Activated gamma-delta T cell (primary cell): ENCODE measurements at places on chromosomes 2 and 18.

- DNase-seq, result no peak
These were observed 18.4 kb downstream of the NCOA1 start for GRCh38 chr2:24509425-24509824.

DNA sequence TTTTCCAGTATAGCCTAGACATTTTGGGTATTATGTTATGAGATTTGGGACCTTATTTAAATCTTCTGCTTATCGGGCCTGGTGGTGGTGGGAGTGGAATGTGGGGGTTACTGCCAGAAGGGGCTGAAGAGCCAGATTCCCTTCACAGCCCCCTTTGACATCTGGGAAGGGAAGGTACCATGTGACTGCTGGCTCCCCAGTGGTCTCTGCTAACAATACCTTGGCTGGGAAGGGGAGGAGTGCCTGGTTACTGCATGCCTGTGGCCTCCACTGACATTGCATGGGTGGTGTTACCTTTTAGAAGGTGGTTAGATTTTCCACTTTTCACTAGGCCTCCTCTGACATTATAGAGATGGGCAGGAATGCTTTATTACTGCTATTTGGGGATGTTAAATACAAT, 8.0 kb downstream of the ATP9B start:
- DNase-seq, result no peak

DNA sequence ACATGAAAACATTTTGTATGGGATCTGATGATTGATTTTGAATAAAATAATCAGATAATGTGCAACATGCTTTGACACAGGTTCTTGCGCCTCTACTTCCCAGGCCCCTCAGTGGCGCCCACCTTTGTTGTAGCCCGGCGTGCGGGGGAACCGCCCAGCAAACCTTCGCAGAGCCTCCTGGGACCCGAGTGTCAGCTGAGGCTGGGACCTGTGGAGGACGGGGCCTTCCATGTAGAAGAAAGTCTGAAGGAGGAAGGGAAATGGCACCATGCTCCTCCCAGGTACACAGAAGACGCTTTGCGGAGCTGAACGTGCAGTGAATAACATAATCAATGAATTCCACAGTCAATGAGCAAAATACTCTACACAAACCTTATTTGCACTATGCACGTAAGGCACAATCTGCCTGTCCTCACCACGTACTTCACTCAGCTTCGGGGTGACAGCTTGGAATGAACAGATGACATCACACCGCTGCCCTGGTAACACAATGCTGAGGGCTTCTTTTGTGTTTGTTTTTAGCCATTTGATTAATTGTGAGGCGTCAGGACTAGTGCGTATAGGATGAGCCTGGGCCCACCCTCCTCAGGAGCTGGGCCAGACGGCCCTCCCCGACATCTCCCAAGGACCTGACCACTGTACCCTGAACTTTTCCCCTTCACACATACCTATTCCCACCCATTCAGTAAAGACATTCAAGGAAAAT, 78.1 kb downstream of the TWIST2 start:
- no peak for DNase-seq

DNA sequence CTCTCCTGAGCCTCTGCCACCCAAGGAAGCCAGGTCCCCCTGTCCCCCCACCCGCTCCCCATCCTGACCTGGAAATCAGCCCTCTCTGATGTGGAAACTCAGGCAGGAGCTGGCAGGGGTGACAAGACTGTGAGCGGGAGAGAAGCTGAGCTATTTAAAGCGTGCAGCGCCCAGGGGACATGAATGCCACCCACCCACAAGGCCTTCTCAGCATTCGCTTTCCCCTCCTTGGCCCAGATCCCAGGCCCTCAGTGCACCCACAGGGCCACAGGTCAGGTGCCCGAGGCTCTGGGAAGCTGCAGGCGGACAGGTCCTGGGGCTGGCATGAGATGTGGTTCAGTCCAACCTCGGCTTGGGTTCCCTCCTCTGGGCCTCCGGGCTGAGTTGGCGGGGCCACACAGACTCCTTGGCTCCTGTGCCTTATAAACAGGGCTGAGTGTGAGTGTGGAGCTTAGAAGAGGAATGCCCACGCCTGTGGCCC, 168.3 kb downstream of the SMAD7 start:
- no peak for DNase-seq

GRCh38 chr2:113228991-113229716, 49.6 kb downstream of the PAX8 start:
- DNase-seq, result no peak

DNA sequence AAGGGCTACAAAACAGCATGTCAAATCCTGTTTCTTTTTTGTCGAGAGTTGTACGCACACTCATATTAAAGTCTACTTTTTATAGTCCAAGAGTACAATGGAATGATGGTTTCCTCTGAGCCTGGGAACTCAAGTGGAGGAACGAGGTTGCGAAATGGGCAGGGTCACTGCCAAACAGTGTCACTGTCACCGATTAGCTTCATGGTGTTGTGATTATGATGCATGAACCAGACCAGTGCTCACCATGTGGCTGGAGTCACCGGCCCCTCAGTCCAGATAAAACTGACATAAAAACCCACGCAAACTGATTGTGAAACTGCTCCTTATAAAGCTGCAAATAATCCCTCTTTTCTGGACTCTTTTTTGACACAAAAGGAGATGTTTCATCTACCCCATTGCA, 122.0 kb downstream of the COPS8 start:
- no peak for DNase-seq

DNA sequence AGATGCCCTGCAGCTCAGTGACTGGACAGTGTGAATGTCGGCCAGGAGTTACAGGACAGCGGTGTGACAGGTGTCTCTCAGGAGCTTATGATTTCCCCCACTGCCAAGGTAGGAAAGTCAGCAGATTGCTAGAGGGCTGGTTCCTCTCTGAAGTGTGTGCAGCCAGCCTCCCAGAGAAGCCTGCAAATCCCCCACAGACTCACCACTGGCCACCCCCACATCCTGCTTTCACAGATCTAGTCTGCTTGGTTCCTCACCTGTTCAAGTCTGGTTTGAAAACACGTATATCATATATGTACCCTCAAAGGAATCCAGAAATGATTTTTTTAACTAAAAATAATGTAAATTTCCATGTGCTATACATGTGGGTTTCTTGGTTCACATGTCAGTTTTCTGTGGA, 121.1 kb downstream of the LAMA3 start:
- no peak for DNase-seq

DNA sequence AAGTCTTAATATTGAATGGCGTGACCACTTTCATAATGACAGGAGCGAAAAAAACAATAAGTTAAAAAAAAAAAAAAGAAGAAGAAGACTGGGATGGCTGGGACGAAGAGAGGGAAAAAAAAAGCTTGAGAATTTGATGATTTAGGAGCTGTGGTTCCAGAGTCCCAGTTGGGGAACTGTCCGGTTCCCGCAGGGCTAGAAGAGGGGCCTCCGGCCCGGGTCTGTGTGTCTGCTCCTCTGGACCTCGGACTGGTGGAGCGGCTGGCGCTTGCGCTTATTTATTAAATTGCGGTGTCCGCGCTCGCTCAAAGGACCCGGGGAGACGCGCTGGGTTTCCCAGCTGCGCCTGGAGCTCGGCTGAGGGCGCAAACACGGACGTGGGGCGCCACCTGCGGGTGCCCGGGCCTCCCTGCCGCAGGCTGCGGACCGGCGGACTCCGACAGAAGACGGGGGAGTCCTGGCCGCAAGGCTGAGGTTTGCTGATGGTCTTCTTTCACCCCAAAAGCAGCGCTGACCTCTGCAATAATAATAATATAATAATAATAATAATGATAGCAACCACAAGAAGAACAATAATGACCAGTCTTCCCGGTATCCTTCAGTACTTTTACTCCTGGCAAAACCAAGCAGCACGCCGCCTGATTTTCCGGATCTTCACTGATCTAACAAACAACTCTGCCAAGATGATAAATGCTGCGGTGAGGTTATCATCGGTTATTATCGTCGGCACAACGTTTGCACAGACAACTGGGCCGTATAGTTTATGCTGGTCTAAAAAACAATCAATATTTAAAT, at the start of gene CBLN2:
Gene CBLN2 (minus strand): TSS at position 251 of the 795 bp plus-strand sequence. CDS start 2,182 bp downstream, outside the sequence.
- no peak for DNase-seq

DNA sequence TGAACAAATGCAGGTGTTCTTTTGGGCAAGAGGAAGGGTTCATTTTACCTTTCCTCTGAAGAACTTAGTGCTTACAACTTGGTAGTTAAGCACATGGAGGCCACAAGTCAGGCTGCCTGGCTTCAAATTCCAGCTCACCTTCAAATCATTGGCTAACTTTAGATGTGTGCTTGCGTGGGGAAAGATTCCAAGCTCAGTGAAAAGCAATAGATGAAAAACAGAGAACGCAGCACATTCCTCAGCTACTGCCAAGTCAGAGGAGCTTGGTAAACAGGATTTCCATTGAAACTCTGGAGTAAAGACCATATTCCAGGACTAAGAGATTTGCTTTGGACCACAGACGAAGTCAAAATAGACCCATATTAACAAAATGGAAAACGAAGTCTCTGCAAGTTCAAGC, 96.3 kb upstream of the ASB18 start:
- no peak for DNase-seq

DNA sequence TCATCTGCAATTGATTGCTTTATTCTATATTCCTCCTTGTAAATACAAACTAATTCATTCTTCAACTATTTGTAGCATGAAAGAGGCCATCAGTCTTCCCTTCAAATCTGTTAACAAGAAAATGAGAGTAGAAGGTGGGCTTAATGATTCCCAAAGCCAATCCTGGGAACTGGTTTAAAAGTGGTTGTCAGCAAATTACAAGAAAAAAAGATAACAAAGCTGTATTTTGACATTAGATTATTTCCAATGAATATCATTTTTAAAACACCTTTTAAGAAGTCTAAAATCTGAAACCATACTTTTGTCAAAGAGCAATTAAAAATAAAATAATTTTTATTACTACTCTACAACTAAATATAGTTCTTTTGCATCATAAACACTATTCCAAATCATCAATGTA, 139.2 kb downstream of the DYM start:
- DNase-seq, result no peak

- DNase-seq, result no peak
These were observed 40.6 kb upstream of the RNU4ATAC start for GRCh38 chr2:121489911-121490583.
